ENCODE measurements at places on chromosomes 2 and 18. TPM values are rescaled to one million over a fixed set of nuclear protein-coding genes. Genes with fewer than 3 reads are reported as not detected.

C2orf78 gene
- total RNA-seq: not detected

ITGA4 gene
- 30.0 TPM for total RNA-seq

IMPACT gene
- 22.3 TPM for total RNA-seq

KCNG3 gene
- total RNA-seq: 0.24 TPM
